ENCODE measurements at places on chromosomes 11 and 22.

GRCh38 chr22:47318041-47318737, 555.7 kb downstream of the TBC1D22A start:
- DNase-seq: no peak
- H3K4me3 ChIP-seq: no peak overlapping the region
- no peaks in the 10 kb centered on the region for H3K4me1 ChIP-seq
- no peaks in the 10 kb centered on the region for H3K36me3 ChIP-seq

DNA sequence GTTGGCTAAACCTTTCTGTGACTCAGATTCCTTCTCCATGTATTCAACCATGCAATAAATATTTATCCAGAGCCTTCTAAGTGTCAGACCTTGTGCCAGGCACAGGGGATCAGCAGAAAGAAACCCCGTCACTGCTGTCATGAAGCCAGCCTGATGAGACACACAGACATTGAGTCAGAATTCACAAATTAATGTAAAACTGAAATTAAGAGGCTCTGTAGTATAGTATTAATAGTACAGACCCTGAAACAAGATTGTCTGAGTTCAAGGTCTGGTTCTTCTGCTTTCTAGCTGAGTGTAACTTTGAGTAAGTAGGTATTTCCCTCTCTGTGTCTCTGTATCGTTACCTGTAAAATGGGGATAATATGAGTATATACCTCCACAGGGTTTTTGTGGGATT, 46.9 kb downstream of the ME3 start:
- H3K36me3 ChIP-seq: no peaks in the 10 kb centered on the region
- H3K27me3 ChIP-seq: no peaks in the 10 kb centered on the region
- no peaks in the 10 kb centered on the region for H3K4me1 ChIP-seq
- H3K4me3 ChIP-seq: no peak overlapping the region
- no peak for DNase-seq

- H3K36me3 ChIP-seq: peaks cover 3% of the 10 kb centered on the region
- H3K27ac ChIP-seq: no peak overlapping the region
- DNase-seq: no peak
- no peak overlapping the region for H3K4me3 ChIP-seq
Measured at GRCh38 chr11:66715346-66716085, 13.5 kb downstream of the SPTBN2 start.

DNA sequence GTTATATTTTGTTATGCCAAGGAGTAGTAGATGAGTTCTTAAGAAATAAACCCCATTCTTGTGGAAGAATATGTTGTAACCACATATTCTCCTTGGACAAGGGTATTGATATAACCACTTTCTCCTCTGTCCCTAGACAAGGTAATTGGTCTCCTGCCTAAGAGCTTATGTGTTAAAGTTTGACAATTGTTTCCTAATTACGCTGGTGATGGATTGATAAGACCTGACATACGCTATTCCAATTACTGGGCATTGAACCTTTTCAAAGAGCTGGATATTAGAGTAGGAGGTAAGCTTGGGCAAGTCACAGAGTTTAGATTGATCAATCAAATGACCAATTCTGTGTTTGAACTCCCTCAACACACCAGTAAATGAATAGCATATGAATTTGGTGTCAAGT, 88.9 kb downstream of the RAB38 start:
- H3K27ac ChIP-seq: no peak overlapping the region
- H3K4me3 ChIP-seq: no peak overlapping the region
- H3K27me3 ChIP-seq: peaks cover 31% of the 10 kb centered on the region
- no peaks in the 10 kb centered on the region for H3K36me3 ChIP-seq
- H3K4me1 ChIP-seq: no peaks in the 10 kb centered on the region
- no peak for DNase-seq

GRCh38 chr11:2929531-2929949, 320 bp upstream of the PHLDA2 start:
- peak overlapping the region; percentile 85 for H3K4me3 ChIP-seq
- H3K27ac ChIP-seq: peak overlapping the region; percentile 54
- H3K4me1 ChIP-seq: peaks cover 15% of the 10 kb centered on the region
- no peak for DNase-seq
- H3K27me3 ChIP-seq: peaks cover 6% of the 10 kb centered on the region

DNA sequence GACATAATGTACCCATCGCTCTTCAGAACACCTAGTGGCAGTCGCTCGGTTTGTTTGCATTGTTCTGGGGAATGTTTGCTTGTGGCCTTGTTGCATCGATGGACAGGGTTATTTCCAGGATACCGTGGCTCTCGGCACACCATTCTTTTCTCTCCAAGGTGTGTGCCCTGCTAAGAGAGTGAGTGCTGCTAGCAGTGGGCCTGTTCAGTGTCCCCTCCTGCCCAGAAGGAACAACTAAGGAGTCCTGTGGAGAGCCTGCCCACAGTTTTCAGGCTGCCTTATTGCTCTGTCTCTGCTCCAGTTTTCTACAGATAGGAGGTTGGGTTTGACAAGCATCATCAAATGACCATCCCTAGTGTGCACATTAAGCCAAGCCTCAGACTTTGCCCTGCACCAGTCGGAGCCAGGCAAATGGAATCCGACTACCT, 1.4 kb downstream of the CRY2 start:
- H3K36me3 ChIP-seq: peaks cover 27% of the 10 kb centered on the region
- H3K4me1 ChIP-seq: peaks cover 34% of the 10 kb centered on the region
- H3K4me3 ChIP-seq: peak overlapping the region; percentile 83
- DNase-seq: no peak
- H3K27ac ChIP-seq: peak overlapping the region; percentile 97
- H3K27me3 ChIP-seq: no peaks in the 10 kb centered on the region

DNA sequence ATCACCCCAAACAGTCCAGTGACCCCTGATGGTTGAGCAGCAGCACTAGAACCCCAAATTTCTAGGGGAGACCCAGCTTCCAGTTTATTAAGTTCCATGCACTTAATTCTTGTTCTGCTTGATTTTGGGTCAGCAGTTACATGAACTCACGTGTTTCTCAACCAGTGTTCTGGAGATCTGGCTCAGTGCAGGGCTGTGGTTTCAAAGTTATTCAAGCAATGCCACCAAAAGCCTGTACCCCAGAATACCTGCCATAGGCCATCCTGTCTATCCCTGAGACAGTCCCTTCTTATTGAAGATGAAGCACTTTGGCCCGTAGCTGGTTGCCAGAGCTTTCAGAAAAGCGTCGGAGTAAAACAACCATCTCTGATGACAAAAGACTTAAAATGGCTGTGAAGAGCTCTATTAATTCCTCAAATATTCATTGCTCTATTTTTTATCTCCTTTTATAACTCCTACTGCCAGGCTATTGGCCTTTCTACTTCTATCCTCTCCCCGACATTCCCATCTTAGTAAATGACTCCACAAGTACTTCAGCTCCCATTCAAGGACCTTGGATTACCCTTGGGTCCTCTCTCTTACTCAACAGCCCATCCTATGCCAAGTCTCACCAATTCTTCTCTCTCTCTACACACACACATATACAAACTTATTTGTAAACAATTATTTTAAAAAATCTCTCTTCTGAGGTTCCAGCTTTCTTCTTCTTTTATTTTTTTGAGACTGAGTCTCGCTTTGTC, 18.0 kb upstream of the VPREB1 start:
- H3K27ac ChIP-seq: no peak overlapping the region
- DNase-seq: no peak
- H3K36me3 ChIP-seq: no peaks in the 10 kb centered on the region
- no peaks in the 10 kb centered on the region for H3K4me1 ChIP-seq
- no peak overlapping the region for H3K4me3 ChIP-seq

- no peaks in the 10 kb centered on the region for H3K4me1 ChIP-seq
- peaks cover 35% of the 10 kb centered on the region for H3K27me3 ChIP-seq
- H3K4me3 ChIP-seq: no peak overlapping the region
- no peak overlapping the region for H3K27ac ChIP-seq
Measured at GRCh38 chr22:19597399-19597735, 73.2 kb upstream of the CLDN5 start.

DNA sequence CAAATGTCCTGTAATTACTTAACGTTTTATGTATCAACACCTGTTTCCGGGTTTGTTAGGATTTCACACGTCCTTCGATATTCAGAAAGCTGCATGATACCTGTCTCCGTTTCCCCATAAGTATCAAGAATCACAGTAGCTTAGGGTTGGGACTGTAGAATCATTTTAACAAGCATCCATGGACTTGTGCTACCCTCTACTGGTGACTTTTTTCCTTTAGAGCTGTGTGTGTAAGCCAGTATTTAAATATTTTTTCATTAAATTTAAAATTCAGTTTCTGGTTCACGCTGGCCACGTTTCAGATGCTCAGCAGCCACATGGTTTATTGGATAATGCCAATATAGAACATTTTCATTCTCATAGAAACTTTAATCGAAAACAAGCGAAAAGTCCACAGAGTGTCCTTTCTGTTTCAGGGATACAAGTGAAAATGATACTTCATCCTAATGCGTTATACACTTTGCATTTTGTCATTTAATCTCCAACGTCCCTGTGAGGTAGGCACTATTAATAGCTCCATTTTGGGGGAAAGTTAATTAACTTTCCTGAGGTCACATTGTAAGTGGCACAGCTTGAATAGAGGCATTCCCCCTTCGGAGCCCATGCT, 61.5 kb upstream of the SLC25A18 start:
- H3K4me1 ChIP-seq: no peaks in the 10 kb centered on the region
- no peaks in the 10 kb centered on the region for H3K36me3 ChIP-seq
- peaks cover 11% of the 10 kb centered on the region for H3K27me3 ChIP-seq
- no peak overlapping the region for H3K27ac ChIP-seq

GRCh38 chr22:45602824-45603595, 68.6 kb upstream of the ATXN10 start:
- no peak for DNase-seq
- H3K27ac ChIP-seq: no peak overlapping the region
- H3K27me3 ChIP-seq: peaks cover 35% of the 10 kb centered on the region
- H3K4me3 ChIP-seq: no peak overlapping the region
- peaks cover 7% of the 10 kb centered on the region for H3K36me3 ChIP-seq
- H3K4me1 ChIP-seq: peaks cover 5% of the 10 kb centered on the region

- H3K27me3 ChIP-seq: peaks cover 41% of the 10 kb centered on the region
- no peaks in the 10 kb centered on the region for H3K36me3 ChIP-seq
- no peak for DNase-seq
- no peaks in the 10 kb centered on the region for H3K4me1 ChIP-seq
- no peak overlapping the region for H3K27ac ChIP-seq
Measured at GRCh38 chr11:94658386-94658785, 91.2 kb downstream of the PIWIL4 start.
